ENCODE measurements at places on chromosomes 12 and 14.
A peak's percentile ranks its signal among the peaks of the same experiment; 100 is the strongest.

DNA sequence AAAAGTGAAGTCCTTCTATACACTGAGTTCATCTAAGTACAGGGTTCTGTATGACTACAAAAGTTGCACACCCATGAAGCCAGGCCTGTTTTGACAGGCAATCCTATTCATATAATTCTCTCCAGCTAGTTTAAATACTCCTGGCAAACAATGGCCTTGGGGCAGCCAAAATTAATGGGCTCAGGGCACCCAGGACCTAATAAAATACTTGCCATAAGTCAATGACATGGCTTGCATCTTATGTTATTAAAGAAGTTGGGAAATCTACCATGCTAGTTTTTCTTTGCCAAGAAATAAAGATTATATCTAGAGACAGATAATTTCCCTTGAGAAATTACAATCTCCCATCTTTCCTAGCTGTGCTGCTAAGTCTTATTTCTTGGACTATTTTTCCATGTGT lies 11.1 kb upstream of the TMTC1 start:
- no peak for DNase-seq

GRCh38 chr12:5521456-5522325 lies 89.8 kb downstream of the NTF3 start:
- no peak for DNase-seq

DNA sequence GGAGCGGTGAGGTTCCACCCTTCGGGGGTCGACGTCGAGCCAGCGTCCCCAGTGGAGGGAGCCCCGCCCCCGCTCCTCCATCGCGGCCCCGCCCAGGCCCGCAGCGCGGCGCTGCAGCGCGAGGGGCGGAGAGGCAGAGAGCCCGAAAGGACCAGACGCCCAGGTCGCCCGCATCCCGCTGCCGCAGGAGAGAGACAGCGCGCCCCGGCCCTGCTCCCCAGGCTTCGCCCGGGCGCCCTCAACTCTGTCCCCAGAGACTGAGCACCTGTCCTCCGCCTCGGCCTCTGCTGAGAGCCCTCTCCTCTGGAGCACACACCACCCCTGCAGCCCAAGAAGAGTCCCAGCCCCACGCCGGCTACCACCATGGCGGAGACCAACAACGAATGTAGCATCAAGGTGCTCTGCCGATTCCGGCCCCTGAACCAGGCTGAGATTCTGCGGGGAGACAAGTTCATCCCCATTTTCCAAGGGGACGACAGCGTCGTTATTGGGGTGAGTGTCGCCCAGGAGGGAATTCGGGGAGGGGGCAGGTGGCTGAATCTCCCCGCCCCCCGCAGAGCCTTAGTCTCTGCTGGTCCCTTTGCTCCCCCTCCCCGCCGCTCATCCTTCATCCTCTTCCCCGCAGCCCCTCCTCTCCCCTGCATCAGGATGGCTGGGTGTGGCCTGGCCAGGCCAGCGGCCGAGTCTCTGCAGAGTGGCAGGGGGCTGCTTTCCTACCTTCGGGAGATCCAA lies at the start of gene KIF5A:
KIF5A (plus strand) TSS at position 136 of the 732 bp plus-strand sequence; CDS start at position 364, 228 bp downstream.
- peak; percentile 34 for DNase-seq

- no peak for DNase-seq
These were observed 185.9 kb downstream of the MED13L start for GRCh38 chr12:116091579-116091978.

- DNase-seq, result no peak
These were observed 132.0 kb upstream of the CCND2 start for GRCh38 chr12:4141348-4142270.
